ENCODE measurements at places on chromosomes 1 and 21.

DNA sequence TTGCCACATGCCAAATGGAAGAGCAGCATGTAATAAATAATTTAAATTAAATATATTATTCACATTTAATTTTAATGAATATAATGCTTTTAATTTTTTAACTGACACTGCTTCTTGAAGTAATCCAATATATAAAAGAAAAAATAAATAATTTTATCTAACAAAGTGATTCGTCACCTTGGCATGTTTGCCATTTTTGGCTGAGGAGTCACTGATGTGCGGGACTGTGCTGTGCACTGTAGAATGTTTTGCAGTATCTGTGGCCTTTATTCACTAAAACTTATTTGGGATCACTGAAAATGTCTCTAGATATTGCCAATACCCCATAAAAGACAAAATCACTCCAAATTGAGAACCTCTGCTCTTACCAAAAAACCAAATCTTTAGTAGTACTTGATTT, 807.8 kb downstream of the BRINP3 start:
- no peak for DNase-seq

GRCh38 chr1:246037832-246038231, 469.2 kb downstream of the SMYD3 start:
- no peak for DNase-seq

DNA sequence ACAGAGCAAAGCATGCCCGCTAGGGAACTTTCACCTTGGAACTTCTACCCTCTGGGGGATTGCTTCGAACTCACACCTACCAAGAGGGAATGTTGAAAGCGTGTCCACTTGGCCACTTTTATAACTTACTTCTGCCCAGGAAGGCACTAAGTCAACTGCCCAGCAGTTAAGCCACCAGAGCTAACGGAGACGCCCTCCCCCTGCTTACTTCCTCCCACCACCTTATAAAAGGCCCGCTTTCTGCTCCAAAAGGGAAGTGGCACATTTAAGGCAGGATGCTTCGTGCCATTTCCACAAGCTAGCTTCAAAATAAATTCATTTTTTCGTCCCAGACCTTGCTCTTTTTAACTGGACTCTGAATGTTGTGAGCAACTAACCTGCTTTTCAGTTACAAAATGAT, 3.2 kb upstream of the AK2 start:
- DNase-seq, result no peak

DNA sequence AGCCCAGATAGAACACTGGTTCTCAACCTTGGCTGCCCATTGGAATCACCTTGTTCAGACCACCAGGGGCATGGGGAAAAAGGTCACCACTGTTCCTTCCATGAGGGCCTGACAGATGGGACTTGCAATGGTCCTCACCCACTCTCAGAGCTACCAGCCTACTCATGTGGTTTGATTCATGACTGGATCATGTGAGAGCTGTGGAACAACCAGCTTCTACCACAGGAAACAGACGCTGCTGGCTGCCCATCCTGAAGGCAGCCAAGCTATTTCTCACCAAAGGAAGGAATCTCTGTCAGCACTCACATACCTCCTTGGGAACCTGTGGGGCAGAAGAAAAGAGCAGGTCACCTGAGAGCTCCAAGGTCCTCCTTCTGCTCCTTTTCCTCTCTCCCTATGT, 53.6 kb downstream of the CAPN8 start:
- no peak for DNase-seq

Data from stimulated activated CD8-positive, alpha-beta memory T cell treated with anti-CD3 and anti-CD28 coated beads, Interleukin-15, amount 100 ng/mL, for 4 hours (primary cell).